Chondrocyte (in vitro differentiated cells): ENCODE measurements at places on chromosomes 1 and 21. TPM values are rescaled to one million over a fixed set of nuclear protein-coding genes. Genes with fewer than 3 reads are reported as not detected.

ADORA1 gene
- 0.24 to 2.1 TPM (median 1.7 TPM) in 3 replicates for total RNA-seq

DNA sequence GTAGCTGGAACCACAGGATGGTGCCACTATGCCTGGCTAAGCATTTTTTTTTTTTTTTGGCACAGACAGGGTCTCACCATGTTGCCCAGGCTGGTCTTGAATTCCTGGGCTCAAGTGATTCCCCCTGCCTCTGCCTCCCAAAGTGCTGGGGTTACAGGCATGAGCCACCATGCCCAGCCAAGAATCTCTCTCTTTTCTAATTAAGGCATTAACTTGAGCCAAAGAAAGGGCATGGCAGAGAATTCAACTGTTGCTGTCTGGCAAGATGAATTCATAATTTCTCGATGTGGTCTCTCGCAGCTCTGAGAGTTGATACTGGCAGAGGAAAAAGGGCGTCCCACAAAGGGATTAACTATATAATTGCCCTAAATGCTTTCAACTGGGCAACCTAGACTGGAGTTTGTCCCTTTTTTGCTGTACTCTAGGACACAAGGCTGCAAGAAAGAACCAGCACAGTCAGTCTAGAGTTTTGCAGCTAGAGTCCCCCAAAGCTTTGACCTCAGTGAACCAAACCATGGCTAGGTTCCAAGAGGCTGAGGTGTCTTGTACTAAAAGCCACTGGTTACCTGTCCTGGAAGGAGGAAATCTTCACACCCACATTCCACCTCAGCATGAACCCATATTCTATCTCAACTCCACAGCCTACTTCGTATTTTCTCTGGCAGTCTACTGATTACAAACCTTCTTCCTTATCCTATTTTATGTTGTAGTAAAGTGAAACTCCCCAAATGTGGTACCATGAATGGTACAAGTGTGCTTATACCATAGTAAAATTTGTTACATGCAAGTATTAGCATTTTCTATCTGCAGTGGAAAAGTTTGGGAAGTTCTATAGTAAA is 51.2 kb downstream of the OPTC start:
- no peaks in the 10 kb centered on the region for H3K36me3 ChIP-seq
- no peaks in the 10 kb centered on the region for H3K27me3 ChIP-seq
- no peak for DNase-seq
- peaks cover 19% of the 10 kb centered on the region for H3K4me1 ChIP-seq
- H3K4me3 ChIP-seq = no peak overlapping the region

ADAMTSL4 gene
- 3.6 to 5.7 TPM (median 5.1 TPM) in 3 replicates for total RNA-seq

FCRLB gene
- total RNA-seq = 0.28 to 0.35 TPM in 2 of 3 replicates, not detected in the other

GRCh38 chr1:232725305-232726047 is 79.7 kb upstream of the MAP10 start:
- no peaks in the 10 kb centered on the region for H3K4me1 ChIP-seq
- H3K4me3 ChIP-seq = no peak overlapping the region
- no peak for DNase-seq
- H3K27ac ChIP-seq = no peak overlapping the region

DNA sequence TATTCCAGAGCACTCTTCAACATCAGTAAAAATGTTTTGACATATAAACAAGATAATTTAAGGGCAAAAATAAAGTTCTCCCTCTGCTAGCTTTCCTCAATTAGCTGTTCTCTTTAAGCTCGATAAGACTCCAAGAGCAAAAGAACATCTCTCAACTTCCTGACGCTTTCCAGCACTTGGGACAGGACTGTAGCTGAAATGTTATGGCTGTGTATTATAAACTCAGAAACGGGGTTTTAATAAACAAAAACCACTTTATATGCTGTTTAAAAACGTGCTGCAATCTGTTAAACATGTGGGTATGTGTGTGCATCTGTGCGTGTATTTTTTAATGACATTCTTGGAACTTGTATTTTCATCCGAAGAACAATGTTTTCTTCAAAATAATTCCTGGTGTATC is 71.5 kb upstream of the RGS2 start:
- no peaks in the 10 kb centered on the region for H3K27me3 ChIP-seq
- no peaks in the 10 kb centered on the region for H3K4me1 ChIP-seq
- H3K4me3 ChIP-seq = no peak overlapping the region
- peaks cover 4% of the 10 kb centered on the region for H3K36me3 ChIP-seq
- DNase-seq = no peak
